GM12891 (cell line): ENCODE measurements at places on chromosomes 5 and 9.

DNA sequence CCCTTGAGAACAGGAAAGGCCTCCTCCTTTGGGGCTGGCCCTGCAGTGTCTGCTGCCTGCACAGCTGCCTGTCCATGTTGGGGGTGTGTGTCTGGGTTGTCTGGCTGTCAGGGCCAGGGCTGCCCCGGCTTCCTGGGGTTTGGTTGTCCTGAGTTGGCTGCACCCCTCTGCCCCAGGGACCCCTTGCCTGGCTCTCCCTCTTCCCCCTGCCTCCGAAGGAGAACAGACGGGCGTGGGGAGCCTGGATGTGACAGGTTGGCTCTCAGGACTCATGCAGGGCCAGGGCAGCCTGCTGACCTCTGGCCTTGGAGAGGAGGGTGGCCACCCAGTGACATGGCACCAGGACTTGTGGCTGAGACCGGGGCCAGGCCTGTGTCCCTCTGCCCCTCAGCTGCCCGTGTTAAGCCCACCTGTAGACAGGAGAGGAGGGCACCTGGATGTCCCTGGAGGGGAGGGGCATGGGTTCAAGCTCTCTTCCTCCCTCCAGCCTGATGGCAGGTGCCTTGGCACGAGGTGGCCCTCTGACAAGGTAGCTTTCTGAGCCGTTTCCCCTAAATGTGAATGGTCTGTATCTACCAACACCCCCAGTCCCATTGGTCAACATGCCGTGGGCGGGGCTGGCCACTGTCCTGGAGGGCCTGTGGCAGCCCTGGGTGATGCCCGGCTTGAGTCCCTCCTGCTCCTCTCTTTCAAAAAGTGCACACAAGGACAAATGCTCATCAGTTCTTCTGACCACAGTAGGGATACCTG is 34.9 kb downstream of the WNK2 start:
- DNase-seq, result no peak

DNA sequence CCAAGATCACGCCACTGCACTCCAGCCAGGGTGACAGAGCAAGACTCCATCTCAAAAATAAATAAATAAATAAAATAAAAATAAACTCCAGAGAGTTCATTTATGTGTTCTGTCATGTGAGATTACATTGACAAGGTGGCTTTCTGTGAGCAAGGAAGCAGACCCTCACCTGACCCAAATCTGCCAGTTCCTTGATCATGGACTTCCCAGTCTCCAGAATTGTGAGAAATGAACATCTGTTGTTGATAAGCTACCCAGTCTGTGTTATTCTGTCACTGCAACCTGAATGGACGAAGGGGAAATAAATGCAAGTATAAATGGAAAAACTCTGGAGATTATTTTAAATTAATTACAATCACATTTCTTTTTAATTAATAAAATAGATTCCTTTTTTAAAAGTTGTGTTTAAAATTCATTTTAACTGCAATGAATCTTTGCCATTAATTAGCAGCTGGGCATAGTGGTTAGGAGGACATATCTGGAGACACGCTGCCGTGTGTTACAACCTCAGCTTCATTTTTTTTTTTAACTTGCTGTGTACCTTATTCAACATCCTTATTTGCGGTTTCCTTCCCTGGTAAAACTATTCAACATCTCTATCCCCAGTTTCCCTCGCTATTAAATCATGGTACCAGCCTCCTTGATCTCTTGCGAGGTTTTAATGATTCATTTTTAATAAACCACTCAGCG is 376.4 kb downstream of the CHSY3 start:
- DNase-seq, result no peak

GRCh38 chr9:74735761-74736160 is 152.0 kb downstream of the TRPM6 start:
- no peak for DNase-seq

DNA sequence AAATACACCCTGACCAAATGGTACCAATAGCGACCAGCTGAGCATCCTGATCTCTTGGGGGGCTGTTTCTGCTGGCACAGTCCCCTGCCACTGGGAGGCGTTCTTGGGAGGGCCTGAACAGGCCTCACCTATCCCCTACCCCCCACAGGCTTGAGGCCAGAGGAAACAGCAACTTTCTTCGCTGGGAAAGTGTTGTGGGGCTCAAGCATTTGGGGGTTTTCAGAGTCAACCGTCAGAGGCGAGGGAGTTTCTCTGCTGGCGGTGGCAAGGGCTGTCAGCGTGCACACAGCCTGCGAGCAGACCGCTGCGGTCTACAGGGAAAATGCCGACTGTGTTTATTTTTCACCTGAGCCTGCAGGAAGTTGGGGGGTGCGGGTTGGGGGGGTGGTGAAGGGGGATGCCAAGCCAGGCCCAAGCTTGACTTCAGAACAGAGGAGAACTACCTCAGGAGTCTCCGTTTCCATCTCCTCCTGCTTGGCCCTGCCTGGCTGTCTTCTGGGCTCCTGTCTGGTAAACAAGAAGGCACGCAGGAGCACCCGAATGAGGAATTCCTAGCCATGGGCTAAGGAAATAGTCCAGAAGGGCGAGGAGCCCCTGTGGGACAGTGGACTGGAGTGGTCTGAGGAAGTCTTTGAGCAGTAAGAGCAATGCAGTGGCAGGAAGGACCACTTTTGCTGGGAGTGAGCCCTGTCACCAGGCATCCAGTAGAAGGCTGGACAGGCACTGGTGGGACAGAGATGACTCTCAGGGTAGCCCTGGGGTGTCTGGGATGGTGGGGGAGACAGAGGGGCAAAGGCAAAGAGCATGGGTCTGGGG is 18.1 kb downstream of the TCF7 start:
- DNase-seq, result peak; percentile 61

DNA sequence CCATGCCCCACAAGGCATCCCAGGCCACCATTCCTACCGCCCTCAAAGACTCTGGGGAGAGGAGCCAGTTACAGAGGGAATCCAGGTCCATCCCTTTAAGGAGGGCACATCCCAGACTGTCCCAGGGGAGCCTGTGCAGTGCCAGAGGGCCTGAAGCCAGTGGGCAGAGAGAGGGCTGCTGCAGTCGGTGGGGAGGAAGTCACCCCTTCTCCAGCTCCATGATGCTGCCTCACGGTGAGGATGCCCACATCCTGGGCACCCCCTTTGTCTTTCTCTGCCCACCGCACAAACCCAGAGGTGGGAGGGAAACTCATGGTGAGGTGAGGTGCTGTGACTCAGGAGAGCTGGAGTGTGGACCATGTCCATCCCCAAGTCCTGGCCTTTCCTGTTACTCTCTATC is 26.2 kb upstream of the ANKRD33B start:
- no peak for DNase-seq

DNA sequence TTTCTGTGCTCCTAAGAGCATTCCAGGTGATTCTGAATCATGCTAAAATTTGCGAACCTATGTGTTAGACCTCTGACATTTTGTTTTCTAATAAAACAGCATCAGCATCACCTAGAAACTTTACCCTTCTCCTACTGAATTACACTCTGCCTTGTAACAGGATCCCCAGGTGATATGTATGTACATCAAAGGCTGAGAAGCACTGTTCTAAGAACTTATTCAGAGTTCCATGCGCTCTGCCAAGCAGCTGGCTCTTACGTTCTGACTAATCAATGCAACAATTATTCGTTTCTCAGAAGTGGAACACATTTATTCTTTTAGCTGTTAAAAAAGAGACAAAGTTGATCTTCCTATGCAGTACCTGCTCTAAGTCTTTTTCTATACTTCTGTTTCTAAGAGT is 228.6 kb downstream of the SLF1 start:
- no peak for DNase-seq

GRCh38 chr5:113213551-113214425 is 221.0 kb downstream of the TSSK1B start:
- DNase-seq, result no peak

GRCh38 chr5:117095346-117096332 is 521.0 kb upstream of the SEMA6A start:
- DNase-seq, result no peak

- no peak for DNase-seq
These were observed 634.8 kb downstream of the IRX1 start for GRCh38 chr5:4230471-4230785.

GRCh38 chr9:26033336-26033735 is 355.1 kb upstream of the TUSC1 start:
- no peak for DNase-seq

GRCh38 chr5:126680191-126680817 is 79.6 kb downstream of the PHAX start:
- no peak for DNase-seq

DNA sequence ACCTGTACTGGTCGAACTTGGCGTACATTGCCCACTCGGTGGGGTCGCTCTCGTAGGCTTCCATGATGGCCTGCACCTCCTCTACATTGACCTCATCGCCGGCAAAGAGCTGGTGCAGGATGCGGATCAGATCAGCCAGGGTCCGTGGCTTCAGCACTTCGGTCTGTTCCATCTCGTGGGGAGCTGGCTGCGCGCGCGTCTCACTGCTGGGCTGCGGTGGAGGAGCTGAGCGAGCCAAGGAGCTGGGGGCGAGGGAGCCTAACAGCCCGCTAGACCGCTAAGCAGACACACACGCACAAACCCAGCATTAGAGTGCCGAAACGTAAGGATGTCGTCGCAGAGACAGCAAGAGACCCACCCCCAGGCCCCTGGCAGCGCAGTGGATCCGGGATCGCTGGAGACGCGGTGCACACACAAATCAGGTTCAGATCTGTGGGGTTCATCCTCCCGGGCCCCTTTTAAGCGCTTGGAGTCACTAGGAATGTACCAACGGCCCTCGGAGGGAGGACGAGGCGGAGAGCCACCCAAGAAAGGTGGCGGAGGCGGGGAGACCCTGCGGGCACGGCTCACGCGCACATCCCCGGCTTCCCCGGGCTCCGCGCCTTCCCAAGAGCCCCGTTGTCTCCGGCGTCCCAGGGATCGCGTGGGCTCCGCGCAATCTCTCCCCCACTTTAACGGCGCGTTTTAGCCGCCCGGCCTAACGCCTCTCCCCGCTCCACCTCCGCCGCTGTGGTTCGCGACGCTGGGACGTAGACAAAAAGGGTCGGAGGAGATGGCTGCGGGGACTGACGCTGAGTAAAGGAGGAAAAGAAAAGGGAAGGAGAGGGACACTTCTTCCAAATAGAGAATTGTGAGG is at the start of gene CDO1:
Gene CDO1 (minus strand): TSS at position 434 of the 856 bp plus-strand sequence. CDS start 262 bp downstream, at position 172.
- DNase-seq, result peak; percentile 28

GRCh38 chr9:122370869-122371755 is at the start of gene PTGS1:
PTGS1 (plus strand) TSS chr9:122371024; CDS start chr9:122371085, 61 bp downstream.
- DNase-seq, result peak; percentile 60

- DNase-seq, result no peak
These were observed 18.4 kb upstream of the CNTLN start for GRCh38 chr9:17116400-17116837.

DNA sequence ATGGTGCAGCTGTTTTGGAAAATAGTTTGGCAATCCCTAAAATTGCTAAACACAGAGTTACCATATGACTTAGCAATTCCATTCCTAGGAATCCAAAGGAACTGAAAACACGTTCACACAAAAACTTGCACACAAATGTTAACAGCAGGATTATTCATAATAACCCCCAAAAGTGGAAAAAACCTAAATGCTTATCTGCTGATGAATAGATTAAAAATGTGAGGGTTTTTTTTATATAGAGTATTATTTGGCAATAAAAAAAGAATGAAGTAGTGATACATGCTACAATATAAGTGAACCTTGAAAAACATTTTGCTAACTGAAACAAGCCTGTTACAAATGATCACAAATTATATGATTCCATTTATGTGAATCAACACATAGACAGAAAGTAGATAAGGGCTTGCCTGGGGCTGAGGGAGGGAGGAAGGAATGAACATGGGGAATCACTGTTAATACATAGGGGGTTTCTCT is 45.1 kb upstream of the TRIO start:
- no peak for DNase-seq

DNA sequence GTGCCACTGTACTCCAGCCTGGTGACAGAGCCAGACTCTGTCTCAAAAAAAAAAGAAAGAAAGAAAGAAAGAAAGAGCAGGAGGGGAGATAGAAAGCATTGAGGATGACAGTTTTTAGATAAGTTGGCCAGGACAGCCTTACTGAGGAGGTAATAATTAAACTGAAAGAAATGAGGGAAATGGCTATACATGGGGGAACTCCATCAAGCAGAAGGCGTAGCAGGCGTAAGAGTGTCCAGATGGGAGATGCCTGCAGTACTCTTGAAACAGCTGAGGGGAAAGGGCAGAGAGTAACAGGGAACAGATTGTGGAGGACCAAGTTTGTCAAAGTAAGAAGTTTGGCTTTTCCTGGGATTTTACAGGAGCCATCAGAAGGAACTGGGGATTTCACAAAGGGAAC is 57.5 kb downstream of the HMGCS1 start:
- DNase-seq, result no peak

DNA sequence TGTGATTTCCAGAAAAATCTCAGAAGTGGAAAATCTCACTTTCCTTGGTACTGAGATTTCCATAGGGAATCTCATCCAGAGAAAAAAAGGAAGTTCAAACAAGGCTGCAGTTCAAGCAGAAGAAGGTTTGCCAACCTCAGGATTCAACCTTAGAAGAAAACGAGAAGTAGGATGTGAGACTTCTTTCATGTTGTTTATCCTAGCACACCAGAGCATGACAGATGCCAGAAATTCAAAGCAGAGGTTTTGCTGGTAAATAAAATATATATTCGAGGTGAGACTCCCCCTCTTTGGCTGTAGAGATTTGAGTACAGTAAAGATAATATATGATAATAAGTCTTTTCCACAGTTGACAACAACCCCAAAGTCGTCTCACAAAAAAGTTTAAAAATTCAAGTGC is 116.9 kb upstream of the SMC2 start:
- DNase-seq, result no peak

DNA sequence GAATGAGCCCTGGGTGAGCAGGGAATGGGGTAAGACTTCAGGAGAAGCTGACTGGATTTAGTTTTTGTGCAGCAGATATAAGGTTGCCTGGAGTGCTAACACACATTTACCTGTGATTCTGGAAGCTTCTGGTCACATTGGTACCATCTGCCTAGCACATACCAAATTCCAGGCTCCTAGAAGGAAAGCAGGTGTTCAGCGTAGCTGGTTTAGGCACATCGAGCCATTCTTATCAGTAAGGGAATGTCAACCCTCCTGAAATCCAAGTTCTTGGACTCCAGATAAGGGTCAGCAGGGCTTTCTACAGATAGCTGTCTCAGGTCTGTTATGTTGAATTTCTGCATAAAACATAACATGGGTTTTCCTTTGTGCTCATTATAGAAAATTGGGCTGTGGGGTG is 10.3 kb downstream of the TCERG1 start:
- DNase-seq, result no peak
